Activated B cell treated with CpG ODN at 0.5 μM for 24 hours (primary cell): ENCODE measurements at places on chromosomes 1 and 21. TPM values are rescaled to one million over a fixed set of nuclear protein-coding genes. Genes with fewer than 3 reads are reported as not detected.

MAP10 gene
- total RNA-seq = 2.7 and 3.0 TPM in 2 replicates

ABL2 gene
- 15.2 and 15.6 TPM in 2 replicates for total RNA-seq

ITLN2 gene
- not detected in 2 replicates for total RNA-seq

NBPF4 gene
- total RNA-seq = not detected in 2 replicates

TSPEAR gene
- total RNA-seq = not detected in 2 replicates

HAO2 gene
- not detected in 2 replicates for total RNA-seq

OR2AK2 gene
- total RNA-seq = not detected in 2 replicates

ERG gene
- total RNA-seq = not detected in 2 replicates

ANKRD65 gene
- 0.13 TPM in 1 of 2 replicates, not detected in the other for total RNA-seq

DNA sequence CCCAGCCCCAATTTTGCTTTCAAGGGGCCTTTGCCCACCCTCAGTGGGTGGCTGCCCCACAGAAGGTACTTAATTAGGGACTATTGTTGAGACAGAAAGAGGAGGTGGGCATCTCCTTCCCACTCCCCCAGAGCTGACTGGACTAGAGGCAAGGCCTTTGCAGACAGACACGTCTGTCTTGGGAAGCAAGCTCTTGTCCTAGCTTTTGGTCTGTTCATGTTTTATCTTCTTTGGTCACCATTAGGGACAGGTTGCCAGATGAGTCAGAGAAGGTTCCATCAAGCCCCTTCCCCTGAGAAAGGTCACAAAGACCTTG is 27.7 kb downstream of the PTAFR start:
- DNase-seq = no peak

DNA sequence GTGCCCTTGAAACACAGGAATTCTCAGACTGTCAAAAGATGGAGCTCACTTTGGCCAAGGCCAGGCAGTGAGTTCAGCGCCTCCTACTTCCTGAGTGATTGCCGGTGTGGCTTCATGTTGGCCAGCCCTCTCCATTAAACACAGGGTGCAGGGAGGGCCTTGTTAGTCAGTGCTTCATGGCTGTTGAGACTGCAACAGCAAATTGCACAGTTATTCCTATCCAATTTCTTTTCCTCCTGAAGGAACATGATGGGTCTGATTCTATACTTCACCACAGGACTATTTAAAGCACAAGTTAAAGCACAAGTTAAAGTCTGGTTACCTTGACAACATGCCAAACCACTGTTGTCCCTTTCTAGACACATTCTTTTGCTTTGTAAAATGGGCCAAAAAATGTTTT is 156.6 kb downstream of the SIPA1L2 start:
- no peak for DNase-seq

- no peak for DNase-seq
Observed at GRCh38 chr1:201639826-201640225, 100.9 kb downstream of the NAV1 start.

- no peak for DNase-seq
Observed at GRCh38 chr1:164137273-164137925, 421.6 kb upstream of the PBX1 start.

DNA sequence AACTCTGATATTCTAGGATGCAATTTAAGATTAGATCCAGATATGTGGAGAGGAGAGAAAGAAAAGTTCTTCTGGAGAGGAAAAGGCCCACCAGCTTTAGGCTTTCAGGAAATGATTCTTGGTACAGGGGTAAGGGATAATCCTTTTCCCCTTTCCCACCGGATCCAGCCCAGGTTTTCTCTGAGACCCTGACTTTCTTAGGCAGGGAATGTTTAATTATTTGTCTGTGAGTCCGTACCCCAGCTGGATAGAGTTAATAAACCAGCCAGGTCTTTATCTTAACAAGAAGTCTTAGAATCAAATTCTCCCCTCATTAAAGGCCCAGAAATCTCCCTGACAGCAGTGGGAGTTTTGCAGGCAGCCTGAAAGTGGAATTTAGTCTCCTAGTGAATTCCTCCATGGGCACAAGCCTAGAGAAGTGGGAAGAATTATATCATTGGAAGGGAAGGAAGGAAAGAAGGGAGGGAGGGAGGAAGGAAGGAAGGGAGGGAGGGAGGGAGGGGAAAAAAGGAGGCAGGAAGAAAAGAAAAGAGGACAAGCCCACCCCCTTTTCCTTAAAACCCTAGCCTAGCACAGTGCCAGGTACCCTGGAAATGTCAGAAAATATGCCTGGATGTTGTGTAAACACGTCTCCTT is 189.0 kb downstream of the PLPP3 start:
- no peak for DNase-seq

GRCh38 chr21:38841472-38841871 is 35.7 kb downstream of the ETS2 start:
- no peak for DNase-seq

DNA sequence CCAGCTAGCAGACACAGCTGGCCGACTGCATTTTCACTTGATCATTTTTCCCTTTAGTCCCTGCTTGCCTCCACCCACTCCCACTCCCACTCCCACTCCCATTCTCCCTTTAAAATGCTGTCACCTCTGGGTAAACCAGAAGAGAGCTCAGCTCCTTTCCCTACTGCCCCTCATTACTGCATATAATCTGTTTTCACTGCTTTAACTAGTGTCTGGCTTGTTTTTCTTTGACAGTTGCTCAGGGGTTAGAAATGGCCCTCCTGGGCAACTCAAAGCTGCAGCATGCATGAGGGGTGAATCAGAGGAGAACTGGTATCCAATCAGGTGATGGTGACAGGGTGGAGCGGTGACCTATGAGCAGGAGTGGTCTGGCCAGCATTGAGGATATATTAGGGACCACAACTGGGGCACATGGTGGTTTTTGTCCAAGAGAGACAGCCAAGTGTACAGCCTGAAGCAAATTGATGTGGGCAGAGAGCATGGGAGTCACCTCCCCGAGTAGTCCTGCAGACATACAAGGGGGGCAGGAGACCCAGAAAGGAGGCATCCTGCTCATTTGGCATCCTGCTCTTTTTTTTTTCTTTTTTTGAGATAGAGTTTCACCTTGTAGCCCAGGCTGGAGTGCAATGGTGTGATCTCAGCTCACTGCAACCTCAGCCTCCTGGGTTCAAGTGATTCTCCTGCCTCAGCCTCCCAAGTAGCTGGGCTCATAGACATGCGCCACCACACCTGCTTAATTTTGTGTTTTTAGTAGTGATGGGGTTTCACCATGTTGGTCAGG is 42.6 kb upstream of the SRSF10 start:
- no peak for DNase-seq

GRCh38 chr1:110084227-110085078 is 14.0 kb upstream of the ALX3 start:
- DNase-seq = peak; percentile 32

DNA sequence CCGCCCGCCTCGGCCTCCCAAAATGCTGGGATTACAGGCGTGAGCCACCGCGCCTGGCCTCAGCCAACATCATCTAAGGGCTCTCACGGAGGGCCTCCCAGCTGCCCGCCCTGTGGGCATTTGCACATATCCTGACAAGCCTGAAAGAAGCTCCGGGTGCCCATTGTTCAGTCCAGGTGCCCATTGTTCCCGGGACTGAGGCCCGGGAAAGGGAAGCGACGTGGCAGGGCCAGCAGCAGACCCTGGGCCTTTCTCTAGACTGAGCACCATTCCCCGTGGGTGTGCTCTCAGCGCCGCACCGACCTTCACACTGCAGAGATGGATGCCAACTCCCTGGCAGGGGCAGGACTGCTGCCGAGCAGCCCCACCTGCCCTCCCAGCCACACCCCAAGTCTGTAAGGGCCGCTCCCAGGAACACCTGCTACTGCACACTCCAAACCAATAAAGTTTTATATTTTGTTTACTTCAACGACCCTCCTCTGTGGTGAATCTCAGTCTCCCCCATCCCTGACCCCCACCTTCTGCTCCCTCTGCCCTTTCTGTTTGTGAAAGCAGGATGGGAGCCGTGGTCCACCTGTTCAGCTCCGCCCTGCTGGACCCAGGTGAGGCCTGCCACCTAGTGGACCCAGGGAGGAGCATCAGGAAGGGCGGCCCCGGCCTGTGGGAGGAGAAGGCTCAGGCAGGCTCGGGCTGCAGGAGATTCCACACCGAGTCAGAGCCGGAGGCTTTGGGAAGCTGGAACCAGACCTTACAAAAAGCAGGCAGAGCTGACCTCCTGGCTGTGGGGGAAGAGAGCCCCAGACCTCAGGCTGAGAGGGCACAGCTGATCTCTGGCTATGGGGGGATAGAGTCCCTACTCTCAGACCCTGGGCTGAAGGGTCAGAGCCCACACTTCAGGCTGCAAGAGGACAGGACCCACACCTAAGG is 1.1 kb upstream of the TMEM82 start:
- peak; percentile 66 for DNase-seq

- DNase-seq = no peak
Observed at GRCh38 chr1:63325279-63325985, 3.1 kb downstream of the FOXD3 start.

GRCh38 chr1:7760245-7760644 is 10.9 kb upstream of the VAMP3 start:
- DNase-seq = no peak

DNA sequence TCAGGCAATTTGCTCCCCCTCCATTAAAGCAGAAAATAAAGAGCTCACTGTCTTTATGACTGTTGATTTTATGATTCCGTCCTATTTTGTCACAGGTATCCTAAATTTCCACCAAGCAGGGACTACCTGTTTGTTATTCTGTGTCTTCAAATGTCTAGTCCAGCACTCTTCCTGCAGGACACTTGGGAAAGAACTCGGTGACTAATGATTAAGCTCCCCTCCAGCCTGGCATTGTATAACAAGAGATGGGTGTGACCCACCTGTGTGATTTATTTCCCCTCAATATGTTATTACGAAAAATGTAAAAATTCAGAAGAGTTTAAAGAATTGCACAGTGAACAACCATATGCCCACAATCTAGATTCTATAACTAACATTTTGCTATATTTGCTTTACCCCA is 42.9 kb upstream of the LRRN2 start:
- no peak for DNase-seq

DNA sequence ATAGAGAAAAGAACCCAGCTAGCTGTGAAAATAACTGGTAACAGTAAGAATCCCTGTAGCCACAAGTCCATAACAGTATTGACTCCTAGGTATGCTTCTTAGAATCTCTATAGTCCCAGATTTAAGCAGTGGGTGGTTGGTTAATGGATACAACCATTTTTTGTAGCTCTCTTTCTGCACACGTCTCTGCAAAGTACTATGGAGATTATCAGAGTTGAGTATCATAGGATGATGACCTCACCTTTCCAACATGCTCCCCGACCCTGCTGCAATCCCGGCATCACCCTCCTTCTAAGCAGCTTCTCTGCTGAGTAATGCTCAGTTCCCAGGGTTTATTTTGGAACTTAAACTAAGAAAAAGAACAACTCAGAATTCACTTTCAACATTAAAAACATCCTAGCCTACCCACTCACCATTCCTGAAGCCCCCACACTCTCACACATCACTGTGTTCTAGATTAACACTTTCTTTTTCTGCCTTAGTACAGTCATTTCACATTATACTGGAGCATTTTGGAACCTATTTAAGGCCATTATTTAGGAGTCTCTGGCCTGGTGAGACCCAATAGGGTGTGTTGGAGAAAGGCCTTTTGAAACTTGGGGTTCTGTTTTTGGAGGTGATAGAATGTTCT is 2.7 kb downstream of the MLLT11 start:
- DNase-seq = no peak

DNA sequence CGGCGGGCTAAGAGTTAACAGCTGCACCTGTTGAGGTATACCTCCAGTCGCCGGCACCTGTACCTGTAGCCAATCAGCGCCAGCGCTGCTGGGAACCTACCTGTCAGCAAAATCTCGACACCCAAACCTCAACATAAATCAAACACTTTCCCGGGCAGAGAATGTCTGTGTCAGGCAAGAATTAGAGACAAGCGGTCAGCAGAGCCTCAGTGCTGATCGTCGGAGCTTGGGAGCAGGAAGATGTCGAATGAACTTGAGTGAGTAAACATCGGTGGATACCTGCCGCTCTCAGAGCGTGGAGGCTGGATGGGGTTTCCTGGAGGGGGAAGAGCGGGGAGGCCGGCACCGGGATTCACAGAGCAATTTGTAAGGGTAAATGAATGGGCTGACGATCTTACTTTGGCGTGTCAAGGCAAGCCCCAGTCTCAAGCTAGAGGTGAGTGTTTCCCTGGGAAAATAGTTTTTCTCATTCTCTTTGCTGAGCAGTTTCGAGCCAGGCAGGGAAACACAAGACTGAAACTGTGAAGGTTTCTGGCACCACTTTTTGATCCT is at the start of gene GRHL3:
Gene GRHL3, plus strand, starts transcription at position 46 of the 552 bp plus-strand sequence. Its CDS starts 195 bp downstream, at position 241.
- no peak for DNase-seq

- DNase-seq = no peak
Observed at GRCh38 chr1:81690676-81691453, 109.9 kb upstream of the ADGRL2 start.

- no peak for DNase-seq
Observed at GRCh38 chr1:167695147-167695546, 26.6 kb upstream of the MPZL1 start.

DNA sequence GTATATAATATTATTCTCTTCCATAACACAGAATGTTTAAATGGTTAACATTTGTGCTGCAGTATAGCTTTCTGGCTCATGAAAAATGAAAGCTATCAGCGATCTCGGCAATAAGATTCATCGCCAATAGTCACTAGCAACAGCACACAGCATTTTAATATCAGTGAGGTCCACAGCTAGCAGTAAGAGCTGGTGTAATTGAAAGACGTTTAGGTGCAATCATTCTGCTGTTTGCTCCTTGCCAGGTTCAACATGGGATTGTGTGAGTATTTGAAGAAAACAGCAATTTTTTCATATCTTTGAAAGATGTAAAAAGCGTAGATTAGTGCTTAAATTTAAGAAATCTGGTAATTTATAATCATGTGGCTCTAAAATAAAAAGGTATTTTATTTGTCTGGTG is 20.1 kb downstream of the PRKACB start:
- no peak for DNase-seq

- no peak for DNase-seq
Observed at GRCh38 chr1:67094191-67094590, 40.2 kb upstream of the SLC35D1 start.

DNA sequence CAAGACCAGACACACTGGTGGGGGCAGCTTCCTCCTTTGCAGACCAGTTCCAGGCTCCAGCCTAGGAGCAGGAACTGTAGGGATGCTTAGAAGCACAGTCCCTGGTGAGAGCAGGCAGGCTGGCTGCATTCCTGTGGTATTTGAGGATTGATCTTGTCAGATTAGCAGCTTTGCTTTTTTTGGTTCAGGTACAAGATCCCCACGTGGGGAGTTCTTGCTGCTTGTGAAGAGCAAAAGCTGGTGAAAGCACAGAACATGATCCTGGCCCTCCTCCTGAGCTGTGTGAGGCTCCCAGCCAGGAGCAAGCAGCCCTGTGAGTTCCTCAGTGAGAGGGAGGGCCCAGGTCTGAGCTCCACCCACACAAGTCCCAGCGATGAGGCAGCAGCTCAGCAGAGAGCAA is 75.3 kb upstream of the ARTN start:
- DNase-seq = no peak

DNA sequence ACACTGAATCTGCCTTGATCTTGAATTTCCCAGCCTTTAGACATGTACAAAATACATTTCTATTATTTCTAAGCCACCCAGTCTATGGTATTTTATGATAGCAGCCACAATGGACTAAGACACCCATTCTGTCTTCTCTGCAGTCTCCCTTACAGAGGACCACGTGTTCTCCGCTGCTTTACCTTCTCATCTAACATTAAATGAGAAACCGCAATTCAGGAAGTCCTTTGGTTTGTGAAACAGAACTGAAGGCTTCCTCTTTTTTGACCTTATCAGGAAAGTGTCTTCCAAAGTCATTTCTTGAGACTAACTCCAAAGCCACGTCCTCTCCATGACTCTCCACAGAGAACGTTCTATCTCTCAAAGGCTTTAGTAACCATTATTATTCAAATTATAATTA is 560.1 kb downstream of the OMA1 start:
- DNase-seq = no peak
